SK-N-SH treated with all-trans-retinoic acid at 6 μM for 48 hours (cell line): ENCODE measurements at places on chromosomes 13 and 19.

- peak; percentile 8; the same call in 2 of the 3 replicates for ATAC-seq
Observed at GRCh38 chr13:99431927-99432608, 69.2 kb upstream of the TM9SF2 start.

DNA sequence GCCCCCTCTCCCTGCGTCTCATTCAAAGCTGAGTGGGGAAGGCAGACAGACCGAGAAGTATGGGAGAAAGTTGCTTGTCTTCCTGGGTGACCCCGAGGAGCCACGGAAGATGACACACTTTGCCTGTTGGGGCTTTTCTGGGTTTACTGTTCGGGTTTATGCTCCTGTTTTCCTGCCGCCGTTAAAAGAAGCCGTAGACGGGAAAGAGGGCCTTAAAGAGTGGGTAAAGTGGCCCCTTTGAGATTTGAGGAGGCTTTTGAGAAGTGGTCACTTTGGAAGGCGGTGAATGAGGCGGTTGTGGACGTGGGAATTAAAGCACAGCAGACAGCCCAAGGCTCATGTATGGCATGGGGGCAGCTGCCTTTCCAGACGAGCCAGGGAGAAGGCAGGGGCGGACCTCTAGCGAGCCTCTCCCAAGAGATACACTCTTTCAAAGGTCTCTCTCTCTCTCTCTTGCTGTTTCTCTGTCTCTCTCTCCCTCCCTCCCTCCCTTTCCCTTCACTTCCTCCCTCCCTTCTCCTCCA lies 493 bp upstream of the LHFPL6 start:
- peak; percentile 48 for ATAC-seq

GRCh38 chr13:106372199-106373155 lies 163.0 kb downstream of the EFNB2 start:
- peak; percentile 83 for ATAC-seq

DNA sequence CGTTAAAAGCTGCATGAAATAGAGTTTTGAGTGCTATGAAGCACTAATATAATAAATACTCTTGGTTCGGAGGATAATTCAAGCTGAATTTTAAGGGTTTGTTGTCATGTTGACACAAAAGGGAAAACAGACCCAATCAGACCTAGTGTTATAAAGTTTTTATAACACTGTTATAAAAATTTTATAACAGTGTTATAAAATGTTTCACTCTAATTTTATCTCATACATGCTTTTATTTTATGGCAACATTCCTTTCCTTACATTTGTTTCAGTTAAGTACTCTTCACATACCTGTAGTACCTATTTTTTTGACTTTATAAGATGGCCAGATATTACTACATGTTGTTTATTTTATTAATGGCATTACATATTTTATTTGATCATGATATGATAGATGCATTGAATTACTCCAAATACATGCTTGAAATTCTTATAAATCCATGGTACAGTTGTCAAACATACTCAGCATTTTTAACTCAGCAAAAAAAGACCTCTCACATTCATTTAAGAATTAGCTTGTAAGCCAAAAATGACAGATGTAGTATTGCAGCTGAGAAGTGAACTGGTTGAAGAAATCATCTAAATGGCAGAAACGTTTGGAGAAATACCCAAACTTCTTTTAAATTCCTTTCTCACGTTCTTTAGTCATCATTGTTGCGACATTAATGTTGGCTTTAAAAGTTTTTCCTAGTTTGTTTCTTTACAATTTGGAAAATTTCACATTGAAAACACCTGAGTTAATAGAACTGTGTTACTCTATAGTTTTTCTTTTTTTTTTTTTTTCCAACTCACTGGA lies 104.5 kb downstream of the PIBF1 start:
- no peak for ATAC-seq

DNA sequence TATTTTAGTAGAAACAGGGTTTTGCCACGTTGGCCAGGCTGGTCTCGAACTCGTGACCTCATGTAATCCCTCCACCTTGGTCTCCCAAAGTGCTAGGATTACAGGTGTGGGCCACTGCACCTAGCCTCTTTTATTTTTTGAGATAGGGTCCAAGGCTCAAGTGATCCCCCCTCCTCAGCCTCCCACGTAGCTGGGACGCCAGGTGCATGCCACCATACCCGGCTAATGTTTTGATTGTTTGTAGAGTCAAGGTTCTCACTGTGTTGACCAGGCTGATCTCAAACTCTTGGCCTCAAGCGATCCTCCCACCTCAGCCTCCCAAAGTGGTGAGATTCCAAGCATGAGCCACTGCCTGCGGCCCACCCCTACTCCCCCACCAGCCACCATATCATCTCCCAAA lies 6.3 kb downstream of the SLC7A9 start:
- ATAC-seq = no peak

DNA sequence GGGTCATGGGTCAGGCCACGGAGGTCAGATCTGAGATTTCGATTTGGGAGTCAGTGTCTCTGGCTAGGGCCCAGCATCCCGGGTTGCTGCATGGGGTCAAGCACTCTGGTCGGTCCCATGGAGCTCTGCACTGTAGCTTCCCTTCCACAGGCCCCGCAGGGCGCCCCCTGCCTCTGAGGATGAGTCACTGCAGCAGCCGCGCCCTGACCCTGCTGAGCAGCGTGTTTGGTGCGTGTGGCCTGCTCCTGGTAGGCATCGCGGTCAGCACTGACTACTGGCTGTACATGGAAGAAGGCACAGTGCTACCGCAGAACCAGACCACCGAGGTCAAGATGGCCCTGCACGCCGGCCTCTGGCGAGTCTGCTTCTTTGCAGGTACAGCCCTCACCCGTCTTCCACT lies 3.6 kb downstream of the CACNG7 start:
- ATAC-seq = no peak

- no peak for ATAC-seq
Observed at GRCh38 chr13:30923418-30923817, 9.0 kb upstream of the TEX26 start.
